ENCODE measurements at places on chromosomes 3 and 15.

DNA sequence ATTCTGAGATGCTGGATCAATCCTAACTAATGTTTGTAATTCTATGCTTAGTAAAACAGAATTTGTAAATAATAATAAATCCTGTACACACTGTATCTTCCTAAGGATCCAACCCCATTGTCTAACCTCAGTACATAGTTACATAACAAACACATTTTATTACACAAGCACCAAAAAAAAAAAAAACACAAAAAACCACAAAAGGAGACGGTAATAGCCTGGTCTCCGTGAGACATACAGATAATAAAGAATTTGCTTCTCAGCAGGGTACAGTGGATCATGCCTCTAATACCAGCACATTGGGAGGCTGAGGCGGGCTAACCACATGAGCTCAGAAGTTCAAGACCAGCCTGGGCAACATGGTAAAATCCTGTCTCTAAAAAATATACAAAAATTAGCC lies 558.7 kb downstream of the MAGI1 start:
- no peak for DNase-seq

DNA sequence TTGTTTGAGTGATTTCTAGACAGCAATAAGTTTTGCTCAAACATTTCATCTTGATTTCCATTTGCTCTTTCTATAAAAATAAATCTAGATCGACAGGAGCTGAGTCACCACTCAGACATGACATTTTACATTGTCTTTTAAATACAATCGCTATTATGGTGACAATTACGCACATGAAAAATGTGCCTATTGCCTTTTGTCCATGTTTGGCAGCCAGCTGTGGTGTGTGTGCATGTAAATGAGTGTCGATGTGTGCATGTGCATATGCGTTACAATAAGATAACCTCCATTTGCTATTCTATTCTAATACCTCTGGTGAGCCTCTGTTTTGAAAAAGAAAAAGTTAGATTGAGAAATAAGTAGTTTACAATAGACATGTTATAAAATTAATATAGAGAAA lies 89.7 kb upstream of the GRM7 start:
- DNase-seq, result no peak

DNA sequence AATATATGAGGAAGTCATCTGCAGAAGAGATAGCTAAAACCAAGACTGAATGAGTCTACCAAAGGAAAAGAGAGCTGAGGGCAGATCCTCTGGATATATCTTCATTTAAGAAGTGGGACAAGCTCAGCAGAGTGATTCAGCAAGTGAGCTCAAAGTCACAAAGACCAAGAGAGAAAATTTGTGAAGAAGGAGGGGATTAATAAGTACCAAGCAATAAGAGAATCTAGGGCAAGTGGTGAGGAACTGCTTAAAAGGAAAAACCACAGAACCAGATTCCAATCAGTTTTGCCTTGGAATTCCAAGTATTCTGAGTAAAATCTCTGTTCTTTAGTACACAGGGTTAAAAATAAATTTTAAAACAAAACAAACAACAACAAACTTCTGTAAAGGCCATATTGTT lies 3.6 kb downstream of the EHHADH start:
- DNase-seq, result no peak

- DNase-seq, result no peak
Measured at GRCh38 chr15:43249699-43250203, 17.0 kb downstream of the TGM5 start.

GRCh38 chr3:60629816-60630215 lies 621.4 kb downstream of the FHIT start:
- peak; percentile 57 for DNase-seq

DNA sequence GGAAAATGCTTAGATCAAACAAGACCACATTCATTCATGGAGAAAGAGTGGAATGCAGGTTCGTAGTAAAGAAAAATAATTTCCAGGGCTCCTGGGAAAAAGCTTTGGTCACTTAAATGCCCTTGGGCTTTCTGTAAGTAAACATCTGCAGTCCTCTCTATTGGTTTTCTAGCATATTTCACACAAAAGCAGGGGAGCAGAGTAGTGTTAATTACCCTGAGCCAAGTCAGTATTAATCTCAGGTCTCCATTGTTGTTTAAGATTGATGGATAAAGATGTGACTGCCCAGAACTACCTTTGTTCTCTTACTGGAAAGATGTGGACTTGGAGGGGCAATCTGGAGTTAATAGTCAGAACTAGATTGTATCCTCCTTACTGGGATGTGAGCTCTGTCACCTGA lies 242.6 kb downstream of the PTPRG start:
- no peak for DNase-seq

GRCh38 chr3:69113536-69113935 lies 8.9 kb downstream of the LMOD3 start:
- no peak for DNase-seq

DNA sequence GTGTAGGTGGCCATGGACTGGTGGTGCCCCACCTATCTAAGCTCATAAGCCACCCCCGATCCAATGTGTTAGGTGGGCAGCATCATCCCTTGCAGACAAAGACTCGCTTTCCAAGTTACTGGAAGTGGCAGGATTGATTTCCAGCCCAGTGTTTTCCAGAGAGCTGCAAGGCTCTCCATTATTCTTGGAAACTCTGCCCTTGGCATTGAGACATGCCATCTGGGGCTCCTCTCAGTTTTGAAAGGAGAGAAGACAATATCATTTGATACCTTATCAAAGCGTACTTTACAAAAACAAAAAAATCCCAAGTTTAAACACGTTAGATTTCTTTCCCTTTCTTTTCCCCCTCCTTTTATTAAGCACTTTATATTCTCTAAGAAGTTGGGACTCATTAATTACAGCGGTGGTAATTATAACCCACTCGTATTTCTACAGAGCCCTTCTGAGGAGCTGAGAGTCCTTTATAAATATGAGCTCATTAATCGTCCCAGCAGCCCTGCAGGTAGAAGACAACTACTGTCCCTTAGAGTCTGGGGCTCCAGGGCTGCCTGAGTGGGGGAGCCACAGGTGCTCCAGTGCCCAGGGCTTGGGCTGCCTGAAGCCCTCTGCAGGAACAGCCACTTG lies 226.1 kb downstream of the TLE3 start:
- no peak for DNase-seq

- DNase-seq, result no peak
Measured at GRCh38 chr3:190435618-190436017, 14.1 kb downstream of the TMEM207 start.

DNA sequence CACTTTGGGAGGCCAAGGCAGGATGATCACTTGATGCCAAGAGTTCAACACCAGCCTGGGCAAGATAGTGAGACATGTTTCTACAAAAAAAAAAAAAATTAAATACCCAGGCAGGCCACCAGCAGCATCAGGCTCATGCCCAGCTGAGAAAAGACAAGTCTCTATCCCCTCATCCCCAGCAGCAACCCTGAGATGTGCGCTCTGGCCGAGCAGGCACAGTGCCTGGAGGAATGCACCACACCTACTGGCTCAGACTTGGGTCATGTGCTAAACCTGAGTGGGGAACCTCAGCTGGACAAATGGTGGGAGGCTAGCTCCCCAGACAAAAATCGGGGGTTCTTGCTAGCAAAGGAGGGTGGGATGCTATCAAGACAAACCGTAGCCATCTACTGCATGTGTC lies 10.2 kb upstream of the CCDC174 start:
- DNase-seq, result no peak

GRCh38 chr3:72436863-72437592 lies 411.2 kb downstream of the SHQ1 start:
- no peak for DNase-seq

- DNase-seq, result no peak
Measured at GRCh38 chr15:77036537-77037387, 34.1 kb downstream of the TSPAN3 start.

DNA sequence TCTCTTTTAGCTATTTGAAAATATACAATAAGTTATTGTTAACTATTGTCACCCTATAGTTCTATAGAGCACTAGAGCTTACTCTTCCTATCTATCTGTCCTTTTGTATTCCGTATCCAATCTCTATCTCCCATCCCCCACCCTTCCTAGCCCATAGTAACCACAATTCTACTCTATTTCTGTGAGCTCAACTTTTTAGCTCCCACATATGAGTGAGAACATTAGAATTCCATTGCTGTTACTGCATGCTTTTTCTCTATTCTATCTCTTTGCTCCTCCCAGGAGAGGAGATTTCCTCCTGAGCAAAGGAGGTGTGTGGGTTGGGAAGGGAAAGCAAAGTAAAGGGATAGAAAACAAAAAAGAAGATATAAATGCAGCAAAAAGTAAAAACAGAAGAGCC lies 105.6 kb upstream of the SLC4A7 start:
- no peak for DNase-seq

GRCh38 chr3:53161450-53161819 lies 426 bp downstream of the PRKCD start:
- peak; percentile 43 for DNase-seq

- no peak for DNase-seq
Measured at GRCh38 chr15:78619022-78619950, 1.5 kb downstream of the CHRNA3 start.

GRCh38 chr15:67215102-67215501 lies 39.4 kb downstream of the AAGAB start:
- DNase-seq, result no peak

Data from Caco-2 (cell line).